ENCODE measurements at places on chromosomes 16 and 17. TPM values are rescaled to one million over a fixed set of nuclear protein-coding genes. Genes with fewer than 3 reads are reported as not detected.

Gene GFAP
- 7,991 TPM for total RNA-seq

Gene PDILT
- total RNA-seq = not detected

Gene USP6
- 1.0 TPM for total RNA-seq

Gene NECAB2
- 74.0 TPM for total RNA-seq

Gene MFAP4
- 4.3 TPM for total RNA-seq

Gene CCDC57
- total RNA-seq = 87.6 TPM

Gene SDR42E2
- total RNA-seq = 1.9 TPM

Gene ERBB2
- total RNA-seq = 25.9 TPM

Gene ANKRD40CL
- not detected for total RNA-seq

Gene RAB37
- 16.9 TPM for total RNA-seq

Gene WFIKKN1
- 3.5 TPM for total RNA-seq

Gene TTYH2
- 193 TPM for total RNA-seq

Gene TBC1D3I
- total RNA-seq = not detected

Gene CD68
- total RNA-seq = 20.9 TPM

Gene CEP20
- 21.5 TPM for total RNA-seq

Gene TERB1
- not detected for total RNA-seq

Gene EME1
- 0.33 TPM for total RNA-seq

Gene NOG
- total RNA-seq = 2.7 TPM

Gene ST6GALNAC1
- 5.0 TPM for total RNA-seq

Gene IRF8
- total RNA-seq = 12.1 TPM

Gene RNF43
- 8.4 TPM for total RNA-seq

Gene FZD2
- total RNA-seq = 2.7 TPM

Gene PPL
- total RNA-seq = 23.7 TPM

Gene CBX2
- total RNA-seq = 2.1 TPM

Gene CDH16
- total RNA-seq = not detected

Gene SDR42E1
- 0.43 TPM for total RNA-seq

Gene PHF23
- total RNA-seq = 40.0 TPM

Gene DCXR
- total RNA-seq = 107 TPM

Gene KRTAP4-7
- total RNA-seq = not detected

Gene ANKRD13B
- total RNA-seq = 36.7 TPM

Gene CTRB1
- not detected for total RNA-seq

Gene ESRP2
- total RNA-seq = not detected

Gene WFDC1
- 14.4 TPM for total RNA-seq

Gene SOST
- total RNA-seq = not detected

Gene KCTD19
- total RNA-seq = 1.3 TPM

Gene ATPAF2
- total RNA-seq = 39.9 TPM

Gene PRDM7
- not detected for total RNA-seq

Gene CYB5D1
- total RNA-seq = 25.6 TPM

Gene DYNC1LI2
- 294 TPM for total RNA-seq

Gene TRIM47
- total RNA-seq = 34.8 TPM

Gene CCDC102A
- 1.3 TPM for total RNA-seq

Gene C16orf92
- not detected for total RNA-seq

Gene CCDC200
- total RNA-seq = not detected

Gene SLC22A31
- not detected for total RNA-seq

Gene KLHL10
- 0.53 TPM for total RNA-seq

Gene C16orf46
- 8.6 TPM for total RNA-seq

Gene HAS3
- 2.3 TPM for total RNA-seq

Gene LITAFD
- total RNA-seq = not detected

Gene AGRP
- not detected for total RNA-seq

Gene ZFP3
- 9.1 TPM for total RNA-seq

Gene TMEM204
- 5.1 TPM for total RNA-seq

Gene CFAP97D1
- 0.22 TPM for total RNA-seq

Gene KRT33A
- total RNA-seq = not detected
